ENCODE measurements at places on chromosomes 16 and 17.
A peak's percentile ranks its signal among the peaks of the same experiment; 100 is the strongest.

DNA sequence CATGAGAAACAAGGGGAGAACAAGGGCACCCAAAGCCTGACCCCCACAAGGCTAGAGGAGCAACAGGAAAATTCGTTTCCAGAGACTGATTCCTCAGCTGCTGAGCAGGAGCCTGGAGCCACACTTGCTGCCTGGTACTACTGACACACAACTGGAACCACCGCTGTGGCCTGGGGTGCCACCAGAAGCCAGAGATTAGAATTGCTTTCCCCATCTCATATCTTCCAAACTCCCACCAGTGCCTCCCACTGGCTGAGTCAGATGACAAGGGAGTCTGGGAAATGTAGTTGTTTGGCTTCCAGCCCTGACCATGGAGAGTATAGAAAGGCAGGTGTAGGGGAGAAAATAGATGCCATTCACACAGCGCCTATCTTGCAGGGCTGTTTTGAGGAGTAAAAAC is 4.1 kb upstream of the TMEM11 start:
- DNase-seq = peak; percentile 53

DNA sequence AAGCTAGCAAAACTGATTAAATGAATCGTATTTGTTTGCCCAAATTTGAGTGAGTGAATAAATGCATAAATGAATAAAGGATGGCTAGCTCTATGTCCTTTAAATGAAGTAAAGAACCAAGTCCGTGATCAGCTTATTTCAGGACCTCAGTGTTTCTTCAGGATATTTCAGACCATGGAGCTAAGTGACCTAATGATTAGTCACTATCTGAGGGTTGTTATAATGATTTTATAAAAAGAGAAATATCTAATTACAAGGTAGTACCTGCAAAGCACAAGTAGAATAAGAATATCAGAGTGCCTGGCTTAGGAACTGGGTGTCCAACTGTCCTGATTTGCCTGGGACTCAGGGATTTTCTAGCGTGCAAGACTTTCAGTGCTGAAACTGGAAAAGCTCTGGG is 12.5 kb downstream of the KCNJ2 start:
- no peak for DNase-seq

- DNase-seq = no peak
These were observed 26.7 kb upstream of the PLCG2 start for GRCh38 chr16:81752225-81752875.

- DNase-seq = no peak
These were observed 103.3 kb downstream of the METRNL start for GRCh38 chr17:83182620-83183101.

GRCh38 chr17:13337864-13338371 is 263.8 kb downstream of the HS3ST3A1 start:
- DNase-seq = peak; percentile 43

- no peak for DNase-seq
These were observed 55.1 kb upstream of the CLEC3A start for GRCh38 chr16:77967054-77967904.
